ENCODE measurements at places on chromosomes 7 and 10.

DNA sequence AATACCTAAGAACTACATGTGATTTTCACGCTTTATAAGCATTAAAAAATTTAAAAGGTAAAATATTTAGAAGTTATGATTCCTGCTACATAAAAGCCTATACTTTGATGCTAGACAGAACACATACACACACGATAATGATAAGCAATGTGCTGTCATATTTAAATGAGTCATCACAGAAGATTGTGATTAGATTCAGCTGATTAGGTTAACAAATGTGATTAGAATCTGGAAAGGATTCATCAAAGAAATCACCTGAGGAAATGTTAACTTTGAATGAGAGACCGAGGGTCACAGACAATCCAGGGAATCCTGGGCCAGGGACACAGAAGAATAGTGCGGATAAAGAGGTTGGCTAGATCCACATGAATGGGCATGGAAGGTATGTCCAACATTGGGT is 42.0 kb upstream of the CYP2C18 start:
- no peak for DNase-seq

- DNase-seq: no peak
Observed at GRCh38 chr7:17103984-17104383, 194.5 kb upstream of the AHR start.

GRCh38 chr10:85603151-85603940 is 763.2 kb downstream of the GRID1 start:
- no peak for DNase-seq

GRCh38 chr10:62738916-62739315 is 65.6 kb upstream of the ADO start:
- DNase-seq: no peak

DNA sequence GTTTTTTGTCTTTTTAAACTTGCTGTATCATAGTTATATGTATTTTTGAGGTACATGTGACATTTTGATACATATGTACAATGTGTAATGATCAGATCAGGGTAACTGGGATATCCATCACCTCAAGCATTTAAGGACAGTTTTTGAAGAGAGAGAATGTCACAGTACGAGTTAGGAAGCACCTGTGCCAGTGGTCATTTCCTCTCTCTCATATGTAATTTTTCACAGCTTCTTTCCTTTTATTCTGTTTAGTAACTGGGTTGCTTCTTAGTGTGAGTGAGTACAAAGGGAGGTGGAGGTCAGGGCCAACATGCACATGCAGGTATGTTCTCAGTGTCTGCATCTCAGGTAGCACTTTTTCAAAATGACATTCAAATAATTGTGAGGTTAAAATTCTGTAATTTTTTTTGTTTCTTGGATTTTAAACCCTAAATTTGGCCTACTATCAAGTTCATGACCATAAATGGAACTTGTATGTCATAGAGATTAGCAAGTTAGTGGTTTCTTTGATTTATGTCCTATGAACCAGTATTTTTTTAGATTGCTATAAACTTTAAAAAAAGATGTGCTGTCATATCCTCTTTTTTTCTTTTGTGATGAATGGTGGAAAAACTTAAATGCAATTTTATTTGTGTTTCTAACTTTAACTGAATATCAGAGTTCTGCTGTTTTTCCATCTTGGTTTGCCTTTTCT is 42.7 kb downstream of the SNX10 start:
- no peak for DNase-seq

DNA sequence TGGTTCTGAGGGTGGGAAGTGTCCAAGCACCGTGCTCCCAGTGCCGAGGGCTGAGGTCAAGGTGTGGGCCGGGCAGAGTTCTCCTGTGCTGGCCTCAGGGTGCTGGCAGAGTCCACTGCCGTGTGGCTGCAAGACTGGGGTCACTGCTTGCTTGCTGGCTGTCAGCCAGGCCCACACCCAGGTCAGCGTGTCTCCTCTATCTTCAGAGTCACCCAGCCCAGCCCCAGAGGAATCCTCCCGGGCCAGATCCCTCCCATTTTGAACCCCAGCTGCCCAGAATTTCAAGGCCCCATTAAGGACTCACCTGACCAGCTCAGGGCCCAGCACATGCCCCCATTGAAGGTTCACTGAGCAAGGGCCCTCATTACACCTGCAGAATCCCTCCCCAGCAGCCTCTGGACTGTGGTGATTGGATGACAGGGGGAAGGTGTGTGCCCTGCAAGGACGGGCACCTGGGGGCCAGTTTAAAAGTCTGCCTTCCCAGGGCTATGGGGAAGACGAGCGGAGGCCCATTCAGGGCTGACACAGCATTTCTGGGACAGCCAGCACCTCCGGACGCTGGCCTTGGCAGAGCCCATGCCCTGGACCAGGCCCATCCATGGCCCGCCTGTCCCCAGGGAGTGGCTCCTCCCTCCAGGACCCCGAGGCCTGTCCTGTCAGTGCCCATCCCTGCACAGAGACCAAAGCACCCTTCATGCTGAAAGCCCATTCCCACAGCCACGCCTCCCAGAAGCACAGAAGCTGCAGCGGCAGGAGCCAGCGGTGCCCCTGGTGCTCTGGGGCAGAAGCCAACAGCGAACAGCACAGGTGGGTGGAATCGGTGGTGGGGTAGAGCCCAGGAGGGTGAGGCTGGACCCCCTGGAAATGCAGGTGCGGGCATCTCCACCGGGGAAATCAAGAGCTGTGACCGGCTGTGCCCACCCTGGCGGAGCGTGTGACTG is 45.1 kb upstream of the PPP2R2D start:
- DNase-seq: no peak

DNA sequence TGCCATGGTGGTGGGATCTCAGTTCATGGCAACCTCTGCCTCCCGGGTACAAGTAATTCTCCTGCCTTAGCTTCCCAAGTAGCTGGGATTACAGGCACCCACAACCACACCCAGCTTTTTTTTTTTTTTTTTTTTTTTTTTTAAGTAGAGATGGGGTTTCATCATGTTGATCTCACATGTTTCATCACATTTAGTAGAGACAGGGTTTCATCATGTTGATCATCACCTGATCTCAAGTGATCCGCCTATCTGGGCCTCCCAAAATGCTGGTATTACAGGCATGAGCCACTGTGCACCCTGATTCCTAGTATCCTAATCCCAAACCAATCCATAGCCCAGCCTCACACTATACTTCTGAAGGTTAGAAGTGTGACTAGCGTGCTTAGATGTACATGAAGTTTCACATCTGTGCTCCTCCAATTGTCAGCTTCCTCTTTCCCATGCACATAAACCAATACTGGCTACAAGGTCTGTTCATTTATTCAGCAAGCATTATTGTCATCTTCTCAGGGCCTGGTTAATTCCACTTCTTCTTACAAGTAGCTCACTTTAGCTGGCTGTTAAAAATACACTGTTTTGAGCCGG is 6.8 kb upstream of the NAT16 start:
- no peak for DNase-seq

DNA sequence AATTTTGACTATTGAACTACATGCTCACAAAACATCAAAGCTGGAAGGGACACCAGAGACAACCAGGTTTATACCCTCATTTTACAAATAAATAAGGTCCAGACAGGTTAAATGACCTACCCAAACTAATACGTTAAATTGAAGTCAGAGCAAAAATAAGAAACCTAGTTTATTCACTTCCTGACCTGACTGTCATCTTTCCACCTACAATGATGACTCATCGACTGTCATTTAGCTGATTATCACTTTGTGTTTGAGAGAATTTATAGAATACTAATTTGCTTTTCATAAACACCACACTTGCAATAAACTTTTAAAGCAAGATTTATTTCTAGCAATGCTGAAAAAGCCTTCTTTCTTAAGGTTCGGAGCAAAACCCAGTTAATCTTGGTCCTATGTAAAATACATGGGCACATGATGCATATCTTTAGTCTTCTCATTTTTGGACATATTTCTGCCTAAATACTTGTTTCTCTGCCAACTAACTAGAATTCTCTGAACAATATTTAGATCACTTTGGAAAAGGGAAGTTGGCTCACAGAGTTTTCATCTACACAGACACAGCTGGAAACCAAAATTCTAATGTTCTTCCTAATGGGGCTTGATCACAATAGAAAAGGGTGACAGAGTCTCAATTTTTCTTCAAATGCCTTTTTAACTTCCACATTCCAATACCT is 16.7 kb upstream of the LRRN3 start:
- peak; percentile 52 for DNase-seq

DNA sequence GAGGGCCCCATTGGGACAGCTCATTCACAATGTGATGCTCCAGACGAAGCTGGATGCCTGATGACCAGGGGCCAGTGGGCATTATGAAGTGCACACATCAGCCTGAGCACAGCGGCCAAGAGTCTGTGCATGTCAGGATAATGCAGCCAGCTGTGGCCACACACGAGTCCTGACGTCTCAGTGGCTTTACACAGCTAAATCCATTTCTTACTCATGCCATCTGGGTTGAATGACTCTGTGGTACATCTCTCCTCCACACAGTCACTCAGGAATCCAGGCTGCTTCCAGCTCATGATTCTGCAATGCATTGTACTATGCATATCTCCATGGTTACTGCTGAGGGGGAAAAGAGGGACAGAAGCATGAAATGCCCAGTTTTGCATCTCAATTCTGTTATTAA is 123.6 kb downstream of the PRLHR start:
- no peak for DNase-seq

GRCh38 chr10:93074147-93074596 is 479 bp downstream of the CYP26A1 start:
- peak; percentile 55 for DNase-seq

DNA sequence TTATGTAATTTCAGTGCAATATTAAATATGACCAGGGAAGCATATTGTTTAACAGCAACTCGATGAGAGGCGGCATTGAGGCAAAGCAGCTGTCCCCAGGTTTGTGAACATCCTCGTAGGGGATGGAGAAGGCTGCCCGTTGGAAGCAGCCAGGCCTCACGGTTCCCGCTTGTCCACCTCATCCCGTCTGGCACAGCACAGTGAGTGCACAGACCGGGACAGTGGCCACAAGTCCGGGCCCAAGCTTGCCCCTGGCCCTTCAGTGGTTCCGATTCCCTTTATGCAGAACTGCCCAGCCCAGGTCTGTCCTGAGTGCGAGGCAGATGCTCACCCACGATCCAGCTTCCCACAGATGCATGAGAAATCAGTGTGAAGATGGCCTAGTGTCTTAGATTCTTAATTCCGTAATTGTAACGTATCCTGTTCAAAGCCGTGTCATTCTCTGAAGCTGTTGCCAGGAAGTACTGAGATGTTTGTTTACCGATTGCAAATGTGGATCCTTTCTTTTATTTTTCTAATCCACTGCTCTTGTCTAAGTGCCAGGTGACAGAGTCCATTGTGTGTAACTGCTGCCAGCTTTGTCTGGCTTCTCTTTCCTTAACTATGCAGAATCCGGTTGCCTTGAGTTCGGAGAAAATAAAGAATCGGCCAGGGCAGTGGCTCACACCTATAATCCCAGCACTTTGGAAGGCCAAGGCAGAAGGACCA is 35.5 kb downstream of the PFKP start:
- DNase-seq: no peak

- no peak for DNase-seq
Observed at GRCh38 chr7:112233048-112233697, 26.7 kb downstream of the ZNF277 start.

DNA sequence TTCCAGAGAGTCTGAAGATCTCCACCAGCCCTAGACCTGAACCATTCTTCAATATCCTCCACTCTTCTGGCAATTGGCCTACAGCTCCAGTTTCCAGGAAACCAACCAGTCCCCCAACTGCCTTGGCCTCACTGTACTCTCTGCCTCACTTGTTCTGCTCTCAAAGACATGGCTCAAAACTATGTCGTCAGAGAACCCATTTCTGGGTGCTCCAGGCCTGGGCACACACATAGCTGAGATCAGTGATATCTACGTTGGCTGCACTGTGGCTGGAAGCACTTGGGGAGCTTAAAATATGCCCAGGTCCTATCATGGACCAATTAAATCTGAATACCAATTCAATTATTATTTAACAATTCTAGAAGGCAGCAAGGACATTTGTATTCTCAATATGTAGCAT is 93.1 kb downstream of the COBL start:
- no peak for DNase-seq

GRCh38 chr7:3154317-3154716 is 110.7 kb upstream of the CARD11 start:
- no peak for DNase-seq

DNA sequence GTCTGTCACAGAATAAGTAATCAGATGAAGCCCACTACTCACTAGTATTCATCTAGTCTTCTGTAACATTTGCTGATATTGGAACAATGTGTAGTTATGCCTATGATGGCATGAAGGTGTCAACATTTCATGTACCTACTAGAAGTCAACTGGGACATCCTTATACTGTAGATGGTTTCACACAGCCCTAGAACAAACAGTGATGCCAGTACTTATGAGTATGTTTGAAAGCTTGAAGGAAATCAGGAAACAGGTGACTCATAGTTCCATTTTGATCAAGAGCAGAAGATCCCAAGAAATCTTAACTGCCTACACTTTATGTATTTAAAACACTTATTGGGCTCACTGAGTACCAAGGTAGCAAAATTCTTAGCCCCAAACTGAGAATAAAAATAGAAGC is 1519.6 kb downstream of the REEP3 start:
- DNase-seq: no peak

- no peak for DNase-seq
Observed at GRCh38 chr10:114516356-114516755, 112.1 kb upstream of the AFAP1L2 start.

GRCh38 chr7:139829775-139830117 is 682 bp downstream of the TBXAS1 start:
- DNase-seq: peak; percentile 45

DNA sequence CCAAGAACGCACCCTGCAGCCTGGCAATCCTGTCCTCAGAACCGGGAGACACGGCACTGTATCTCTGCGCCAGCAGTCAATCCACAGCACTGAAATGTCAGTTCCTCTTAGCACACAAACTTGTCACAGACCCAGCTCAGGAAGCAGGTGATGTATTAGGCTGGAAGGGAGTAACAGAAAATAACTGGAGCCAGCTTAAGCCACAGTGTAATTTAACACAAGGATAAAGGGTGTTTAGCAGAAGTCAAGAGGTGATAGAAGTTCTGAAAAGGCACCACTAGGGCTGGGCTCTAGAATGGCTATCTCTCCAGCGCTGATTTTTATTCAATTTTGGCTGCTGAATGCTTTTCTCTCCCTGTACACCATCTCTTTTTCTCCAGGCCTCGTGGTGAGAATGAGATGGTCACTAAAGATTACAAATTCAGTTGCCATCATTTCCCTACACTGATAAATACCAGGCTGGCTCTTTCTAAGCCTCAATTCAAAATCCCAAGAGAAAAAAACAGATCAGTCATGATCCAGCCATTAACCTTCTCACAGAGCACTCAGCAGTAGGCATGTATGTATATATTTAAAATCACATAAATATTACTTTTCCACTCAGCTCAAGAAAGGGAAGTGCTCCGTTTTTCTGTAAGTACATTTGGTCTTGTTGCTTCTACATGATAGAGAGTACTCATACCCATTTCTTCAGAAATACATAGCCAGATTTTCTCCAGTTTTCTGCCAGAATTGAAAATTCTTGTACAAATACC is 102.7 kb upstream of the PRSS1 start:
- DNase-seq: peak; percentile 54

GRCh38 chr7:111752022-111752582 is 189.8 kb upstream of the IMMP2L start:
- DNase-seq: peak; percentile 85

GRCh38 chr7:2803342-2803692 is 40.8 kb downstream of the GNA12 start:
- no peak for DNase-seq

GRCh38 chr7:50629238-50629901 is 64.2 kb upstream of the DDC start:
- DNase-seq: no peak

- DNase-seq: peak; percentile 57
Observed at GRCh38 chr10:60910543-60910942, 33.4 kb downstream of the RHOBTB1 start.

- peak; percentile 22 for DNase-seq
Observed at GRCh38 chr7:103524042-103524907, 78.3 kb upstream of the SLC26A5 start.
